ENCODE measurements at places on chromosomes 12 and 14. TPM values are rescaled to one million over a fixed set of nuclear protein-coding genes. Genes with fewer than 3 reads are reported as not detected.

Gene SLC8B1
- 29.1 TPM for total RNA-seq

Gene ZFYVE26
- 45.1 TPM for total RNA-seq

Gene CLEC14A
- total RNA-seq = 5.9 TPM

Gene KLHL33
- not detected for total RNA-seq

Gene NANOG
- total RNA-seq = 1.5 TPM

Gene OR10AD1
- total RNA-seq = not detected

Gene AKAP5
- total RNA-seq = 0.08 TPM

Gene PPP1R3E
- total RNA-seq = 15.3 TPM

Gene USP44
- total RNA-seq = 1.4 TPM

Gene TNS2
- 122 TPM for total RNA-seq

Gene TMEM229B
- total RNA-seq = 3.3 TPM

Gene BRMS1L
- 3.5 TPM for total RNA-seq

Gene ATP5F1B
- 444 TPM for total RNA-seq

Gene SRP54
- total RNA-seq = 59.8 TPM

Gene GPR137C
- not detected for total RNA-seq

Gene TMEM132C
- total RNA-seq = 2.9 TPM

All from suprapubic skin (tissue), 4 donors.